ENCODE measurements at places on chromosomes 5 and 9.

DNA sequence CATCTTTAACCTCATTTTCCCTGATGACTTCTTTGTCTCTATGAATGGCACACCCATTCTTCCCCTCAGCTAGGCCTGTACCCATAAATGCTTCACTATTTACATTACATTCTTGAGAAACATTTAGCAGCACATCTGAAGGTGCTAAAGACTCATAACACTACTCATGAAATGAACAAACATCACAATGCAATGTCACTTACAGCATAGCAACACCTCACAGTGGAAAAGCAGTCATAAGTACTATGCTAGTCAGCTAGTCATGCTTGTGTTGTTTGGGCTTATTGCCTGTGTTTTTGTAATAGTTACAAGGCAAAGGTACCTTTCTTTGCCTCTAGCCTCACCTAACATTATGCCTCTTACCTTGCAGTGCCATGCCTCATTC lies 228.9 kb downstream of the KIAA0825 start:
- DNase-seq: no peak

- no peak for DNase-seq
Measured at GRCh38 chr9:108662956-108663355, 192.8 kb downstream of the ACTL7B start.

GRCh38 chr5:97009212-97009898 lies 73.5 kb downstream of the LNPEP start:
- no peak for DNase-seq

- no peak for DNase-seq
Measured at GRCh38 chr9:107620236-107620635, 130.7 kb upstream of the KLF4 start.

DNA sequence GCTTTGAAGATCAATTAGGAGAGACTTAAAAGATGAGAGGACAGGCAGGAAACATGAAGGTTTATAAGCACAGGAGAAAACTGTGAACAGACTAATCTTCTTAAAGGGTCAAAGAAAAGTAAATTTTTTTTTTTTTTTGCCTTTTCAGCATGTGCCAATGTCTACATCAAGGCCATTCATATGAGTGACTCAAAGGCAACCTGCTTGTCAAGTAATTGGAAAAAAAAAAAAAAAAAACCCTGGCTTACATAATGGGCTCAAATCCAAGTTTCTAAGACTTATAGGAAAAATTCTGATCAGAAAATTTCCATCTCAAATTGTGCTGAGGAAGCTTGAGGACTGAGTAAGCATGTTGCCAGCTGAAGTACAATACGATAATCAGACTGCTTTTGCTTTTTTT lies 15.9 kb downstream of the PPP2R2B start:
- no peak for DNase-seq

DNA sequence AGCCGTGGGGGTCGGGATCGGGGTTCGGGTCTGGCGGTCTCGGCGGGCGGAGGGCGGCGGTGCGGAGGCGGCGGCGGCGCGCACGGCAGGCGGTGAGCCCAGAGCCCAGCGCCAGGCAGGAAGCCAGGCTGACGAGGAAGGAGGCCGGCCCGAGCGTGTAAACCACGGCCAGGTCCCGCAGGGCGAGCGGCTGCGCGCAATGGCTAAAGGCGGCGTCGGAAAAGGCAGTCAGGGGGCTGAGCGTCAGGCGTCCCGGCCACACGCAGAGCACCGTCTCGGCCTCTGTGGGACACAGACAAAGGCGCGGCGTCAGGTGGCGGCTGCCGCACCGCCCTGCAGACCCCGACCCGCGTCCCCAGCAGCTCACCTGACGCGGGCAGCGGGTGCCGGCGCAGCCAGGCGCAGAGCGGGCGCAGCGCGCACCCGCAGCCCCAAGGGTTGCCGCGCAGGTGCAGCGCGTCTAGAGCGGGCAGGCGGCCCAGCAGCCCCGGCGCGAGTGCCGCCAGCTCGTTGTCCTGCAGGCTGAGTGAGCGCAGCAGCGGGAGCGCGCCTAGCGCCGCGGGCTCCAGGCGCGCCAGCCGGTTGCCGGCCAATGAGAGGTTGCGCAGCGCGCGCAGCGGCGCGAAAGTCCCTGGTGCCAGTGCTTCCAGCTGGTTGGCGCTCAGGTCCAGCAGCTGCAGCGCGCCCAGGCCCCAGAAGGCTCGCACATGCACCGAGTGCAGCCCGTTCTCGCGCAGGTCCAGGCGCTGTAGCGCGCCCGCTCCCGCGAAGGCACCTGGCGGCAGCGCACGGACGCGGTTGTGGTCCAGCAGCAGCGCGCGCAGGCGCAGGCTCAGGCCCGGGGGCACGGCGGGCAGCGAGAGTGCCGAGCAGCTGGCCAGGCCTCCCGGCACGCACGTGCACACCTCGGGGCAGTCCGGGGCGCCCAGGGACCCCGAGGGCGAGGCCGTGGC lies 671 bp downstream of the LRRC26 start:
- no peak for DNase-seq

- no peak for DNase-seq
Measured at GRCh38 chr5:176768174-176768970, 42.0 kb upstream of the UNC5A start.

DNA sequence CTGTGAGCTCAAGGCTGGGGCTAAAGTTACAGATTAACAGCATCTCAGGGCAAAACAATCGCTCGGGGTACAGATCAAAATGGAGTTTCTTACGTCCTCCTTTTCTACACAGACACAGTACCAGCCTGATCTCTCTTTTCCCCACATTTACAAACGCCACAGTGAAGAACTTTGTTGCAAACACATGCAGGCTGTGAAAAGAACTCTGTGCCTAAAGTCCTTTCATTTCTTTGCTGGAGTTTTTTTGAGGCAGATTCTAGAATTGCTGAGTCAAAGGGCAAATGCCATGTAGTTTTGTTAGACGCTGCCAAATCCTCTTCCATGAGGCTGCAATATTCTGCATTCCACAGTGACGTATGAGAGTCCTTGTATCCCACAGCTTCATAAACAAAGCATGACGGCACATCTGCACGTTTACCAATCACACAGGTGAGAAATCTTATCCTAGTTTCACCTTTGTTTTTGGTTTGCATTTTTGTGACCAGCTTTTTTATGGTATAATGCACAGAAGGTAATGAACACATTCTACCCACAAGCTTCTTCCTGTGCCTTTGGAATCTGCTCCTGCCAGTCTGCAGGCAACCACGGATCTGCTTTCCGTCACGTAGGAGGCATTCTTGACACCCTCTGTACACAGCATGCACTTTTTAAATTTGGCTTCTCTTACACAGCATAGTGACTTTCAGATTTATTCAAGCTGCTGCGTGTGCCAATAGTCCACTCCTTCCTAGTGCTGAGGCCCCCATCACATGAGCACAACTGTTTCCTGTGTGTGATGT lies 44.6 kb upstream of the LPCAT1 start:
- DNase-seq: peak; percentile 86

DNA sequence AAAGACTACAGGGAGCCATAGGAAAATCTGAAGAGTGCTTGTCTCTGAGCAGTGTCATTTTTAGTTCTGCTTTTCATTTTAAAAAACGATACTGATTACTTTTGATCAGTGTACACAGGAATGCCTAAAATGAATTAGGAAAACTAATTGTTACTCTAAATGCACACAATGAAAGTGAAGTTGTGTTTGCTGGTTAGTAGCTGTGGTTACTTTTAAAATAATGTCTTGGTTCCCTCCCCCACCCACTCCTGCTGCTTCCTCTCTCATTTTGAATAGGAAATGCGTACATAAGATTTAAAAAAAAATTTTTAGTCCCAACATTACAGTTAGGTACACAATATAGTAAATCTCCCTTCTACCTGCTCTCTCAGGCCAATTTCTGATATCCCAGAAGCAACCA lies 47.5 kb upstream of the PLPP1 start:
- no peak for DNase-seq

GRCh38 chr5:172635038-172635437 lies 6.0 kb upstream of the NEURL1B start:
- DNase-seq: no peak

GRCh38 chr5:39226100-39226451 lies 6.7 kb upstream of the FYB1 start:
- no peak for DNase-seq

DNA sequence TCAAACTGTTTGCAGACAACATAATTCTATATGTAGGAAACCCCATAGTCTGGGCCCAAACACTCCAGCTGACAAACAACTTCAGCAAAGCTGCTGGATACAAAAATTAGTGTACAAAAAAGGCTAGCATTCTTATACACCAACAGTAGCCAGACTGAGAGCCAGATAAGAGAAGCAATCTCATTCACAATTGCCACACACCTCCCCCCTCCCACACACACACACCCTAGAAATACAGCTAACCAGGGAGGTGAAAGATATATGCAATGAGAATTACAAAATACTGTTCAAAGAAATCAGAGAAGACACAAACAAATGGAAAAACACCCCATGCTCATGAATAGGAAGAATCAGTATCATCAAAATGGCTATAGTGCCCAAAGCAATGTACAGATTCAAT lies 9.0 kb downstream of the MTREX start:
- no peak for DNase-seq

DNA sequence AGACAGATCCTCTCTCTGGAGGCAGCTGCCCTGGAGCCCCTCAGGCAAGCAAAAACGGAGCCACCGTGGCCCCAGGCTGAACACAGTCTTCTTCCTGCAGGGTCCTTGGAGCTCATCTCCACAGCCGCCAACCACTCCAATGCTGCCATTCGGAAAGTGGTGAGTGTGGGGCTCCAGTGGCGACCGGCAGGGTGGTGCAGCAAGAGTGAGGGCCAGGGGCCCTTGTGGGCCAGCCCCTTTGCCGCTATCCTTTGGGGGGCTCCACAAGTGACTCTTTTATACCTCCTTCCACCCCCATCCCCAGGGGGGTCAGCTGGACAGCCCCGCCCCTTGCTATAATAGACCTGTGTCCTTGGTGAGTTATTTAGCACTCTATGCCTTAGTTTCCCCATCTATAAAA lies 47.4 kb upstream of the SUSD3 start:
- no peak for DNase-seq

GRCh38 chr5:14743601-14744295 lies 79.2 kb downstream of the OTULIN start:
- DNase-seq: peak; percentile 48

GRCh38 chr5:143225511-143225910 lies 178.0 kb downstream of the NR3C1 start:
- no peak for DNase-seq

- DNase-seq: peak; percentile 97
Measured at GRCh38 chr9:21549251-21549765, 67.2 kb upstream of the IFNE start.

DNA sequence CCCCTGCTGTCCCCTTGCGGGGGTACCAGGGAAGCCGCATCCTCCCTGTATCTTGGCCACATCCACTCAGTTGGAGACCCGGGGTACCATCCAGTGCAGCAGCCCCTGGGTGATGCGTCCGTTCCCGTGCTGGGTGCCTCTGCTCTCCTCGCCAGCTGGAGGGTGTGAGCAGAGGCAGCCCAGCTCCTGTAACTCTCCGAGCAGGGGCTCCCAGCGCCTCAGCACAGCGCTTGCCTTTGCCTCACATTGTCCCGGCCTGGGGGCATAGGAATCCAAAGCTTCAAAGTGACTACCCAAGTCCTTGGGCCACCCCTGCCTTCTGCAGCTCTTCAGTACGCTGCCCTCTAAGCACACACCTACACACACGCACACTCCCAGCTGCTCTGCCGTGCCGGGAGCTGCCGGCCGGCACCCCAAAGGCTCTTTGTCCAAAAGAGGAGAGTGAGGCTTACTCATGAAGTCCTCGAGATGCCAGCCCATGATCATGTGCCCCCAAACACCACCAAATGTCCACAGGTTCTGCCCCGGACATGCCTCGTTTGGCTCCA lies 733 bp downstream of the ANGPTL2 start:
- DNase-seq: no peak

- DNase-seq: peak; percentile 96
Measured at GRCh38 chr9:134545543-134546245, 95.9 kb upstream of the COL5A1 start.

DNA sequence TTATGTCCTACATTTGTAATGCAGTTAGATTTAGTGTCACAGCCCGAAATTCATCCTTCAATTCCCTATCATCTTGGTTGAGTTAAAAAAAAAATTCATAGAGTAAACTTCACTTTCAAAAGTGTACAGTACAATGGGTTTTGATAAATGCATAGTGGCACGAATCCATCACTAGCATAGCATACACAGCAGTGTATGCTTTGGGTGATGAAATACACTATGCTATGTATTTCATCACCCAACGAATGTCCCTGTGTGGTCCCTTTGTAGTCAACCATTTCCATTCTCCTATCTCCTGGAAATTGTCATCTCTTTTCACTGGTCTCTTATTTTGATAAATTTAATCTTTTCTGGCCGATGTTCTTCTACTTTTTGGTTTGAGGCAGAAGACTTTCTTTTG lies 129.4 kb upstream of the BASP1 start:
- peak; percentile 78 for DNase-seq

DNA sequence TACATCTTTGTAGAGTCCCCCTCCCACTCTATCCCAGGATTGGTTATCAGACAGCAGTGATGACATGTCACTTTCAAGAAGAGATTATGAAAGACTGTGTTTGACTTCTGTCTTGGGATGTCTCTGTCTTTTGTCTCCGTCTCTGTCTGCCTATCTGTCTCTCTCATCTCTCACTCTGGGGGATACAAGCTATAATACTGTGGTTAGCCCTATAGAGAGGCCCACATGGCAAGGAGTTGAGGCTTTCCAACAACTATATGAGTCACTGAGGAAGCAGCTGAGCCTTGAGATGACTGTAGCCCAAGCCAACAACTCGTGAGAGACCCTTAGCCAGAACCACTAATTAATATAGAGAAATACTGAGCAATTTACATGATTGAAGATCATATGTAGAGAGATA lies 284.8 kb downstream of the PDE4D start:
- peak; percentile 84 for DNase-seq

DNA sequence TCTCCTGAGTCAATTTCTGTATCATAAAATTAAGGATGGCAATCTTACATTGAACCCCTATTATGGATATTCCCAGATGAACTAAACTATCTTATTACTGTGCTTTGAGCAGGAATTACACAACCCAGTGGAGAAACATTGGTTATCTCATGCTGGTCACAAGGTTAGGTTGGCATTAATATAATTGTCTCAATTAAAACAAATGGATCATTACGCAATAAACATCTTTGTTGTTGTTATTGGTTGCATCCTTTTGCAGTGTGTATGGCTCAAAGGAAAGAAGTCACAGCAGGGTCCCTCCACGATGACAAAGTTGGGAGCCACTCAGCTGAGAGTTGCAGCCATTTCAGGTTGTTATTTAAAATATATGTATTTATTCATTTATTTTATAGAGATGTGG lies 297.0 kb upstream of the KLF4 start:
- DNase-seq: no peak

GRCh38 chr9:63816751-63817621 lies 1468.0 kb downstream of the FOXD4L5 start:
- DNase-seq: peak; percentile 82

DNA sequence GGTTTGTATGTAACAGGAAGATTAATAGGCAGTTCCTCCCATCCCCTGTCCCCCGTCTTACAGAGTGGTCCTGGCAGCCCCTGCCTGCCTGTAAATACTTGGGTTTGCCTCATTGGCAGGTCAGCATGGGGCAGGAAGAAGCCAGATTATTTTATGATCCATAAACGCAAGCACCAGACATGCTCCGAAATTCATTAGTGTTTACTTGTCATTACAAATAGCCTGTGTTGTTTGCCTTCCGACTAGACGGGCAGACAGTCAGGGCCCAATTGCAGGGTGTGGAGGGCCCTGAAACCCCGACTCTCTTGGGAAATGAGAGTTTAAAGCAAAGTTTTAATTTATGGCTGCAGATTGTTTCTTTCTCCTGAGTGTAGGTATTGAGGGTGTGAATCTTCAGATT lies 97.2 kb downstream of the RALGPS1 start:
- DNase-seq: no peak

- DNase-seq: no peak
Measured at GRCh38 chr5:128402506-128402905, 135.5 kb downstream of the FBN2 start.

Measured in fibroblast of upper back skin (primary cell).